Stimulated activated CD4-positive, alpha-beta T cell treated with anti-CD3 and anti-CD28 coated beads, Interleukin-1b, Interleukin-23, amount 100 ng/mL, for 1 hour (primary cell): ENCODE measurements at places on chromosomes 5 and 9.

DNA sequence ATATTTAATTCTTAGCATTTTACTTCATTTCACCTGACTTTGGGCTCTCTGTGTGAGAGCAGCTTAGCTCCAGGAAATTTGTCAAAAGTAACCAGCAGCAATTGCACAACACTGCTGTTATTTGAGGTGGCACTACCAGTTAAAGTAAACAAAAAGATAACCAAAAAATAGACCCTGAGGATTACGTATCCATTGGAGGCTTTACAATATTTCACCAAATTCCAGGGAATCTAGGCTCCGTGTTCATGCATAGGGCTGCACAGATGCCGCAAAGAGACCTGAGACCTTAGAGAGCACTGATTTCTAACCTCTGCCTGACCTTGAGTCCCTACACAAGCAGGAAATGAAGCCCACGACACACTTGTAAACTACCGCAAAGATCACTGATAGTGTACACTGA is 1392.7 kb upstream of the CDH6 start:
- no peak for DNase-seq

- DNase-seq, result no peak
Measured at GRCh38 chr9:114782586-114782985, 23.3 kb downstream of the TNFSF15 start.

DNA sequence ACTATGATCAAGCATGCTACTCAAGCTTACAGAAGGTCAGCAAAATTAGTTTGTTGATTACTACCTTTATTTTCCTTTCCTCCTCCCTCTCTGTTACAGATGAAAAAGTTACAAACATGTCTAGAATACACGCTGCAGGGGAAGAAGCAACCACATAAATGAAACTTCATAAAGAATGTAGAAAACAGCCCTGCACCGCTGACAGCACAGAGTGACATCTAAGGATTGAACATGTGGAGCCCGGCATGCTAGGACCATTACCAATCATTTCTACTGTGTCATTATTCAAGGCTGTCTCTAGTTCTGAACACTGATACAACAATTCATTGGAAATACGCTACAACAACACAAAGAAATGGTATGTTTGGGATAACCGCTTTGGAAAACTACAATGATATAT is 261.1 kb downstream of the MLLT3 start:
- DNase-seq, result no peak

GRCh38 chr5:172071309-172071875 is 65.0 kb upstream of the FBXW11 start:
- no peak for DNase-seq

DNA sequence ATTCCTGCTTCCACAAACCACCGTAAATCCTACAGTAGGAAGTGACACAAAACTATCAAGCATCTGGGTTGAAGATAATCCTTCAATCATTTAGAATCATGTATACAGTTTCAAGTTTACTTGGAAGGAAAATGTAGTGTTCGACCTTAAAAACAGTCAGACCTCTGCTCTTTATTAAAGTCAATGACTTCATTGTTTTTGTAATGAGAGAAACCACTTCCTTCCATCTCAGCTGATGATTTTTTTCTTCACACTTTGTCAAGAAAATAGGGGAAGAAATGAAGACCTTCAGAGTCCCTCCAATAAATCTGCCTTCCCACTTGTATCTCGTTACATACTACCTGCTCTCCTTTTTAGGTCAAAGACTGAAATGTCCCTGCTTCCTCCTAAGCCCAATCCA is 30.1 kb downstream of the TUSC1 start:
- DNase-seq, result no peak

GRCh38 chr9:97666907-97667686 is 30.0 kb downstream of the XPA start:
- DNase-seq, result no peak

DNA sequence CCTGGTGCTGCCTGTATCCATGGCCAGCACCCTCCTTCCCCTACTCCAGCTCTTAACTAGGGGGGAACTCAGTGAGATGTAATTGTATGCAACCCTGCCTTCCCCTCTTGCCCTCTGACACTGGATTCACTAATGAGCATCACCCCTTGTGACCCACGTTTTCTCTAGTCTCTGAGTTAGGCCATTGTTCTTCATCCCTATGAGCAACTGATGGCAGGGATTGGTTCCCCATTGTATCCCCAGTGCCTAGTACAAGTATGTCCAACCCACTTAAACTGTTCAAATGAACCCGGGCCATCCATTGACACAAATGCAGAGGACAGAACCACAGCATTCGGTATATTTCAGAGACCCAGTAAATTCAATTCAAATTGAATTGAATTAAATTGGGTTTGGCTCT is 77.6 kb upstream of the ASTN2 start:
- no peak for DNase-seq

DNA sequence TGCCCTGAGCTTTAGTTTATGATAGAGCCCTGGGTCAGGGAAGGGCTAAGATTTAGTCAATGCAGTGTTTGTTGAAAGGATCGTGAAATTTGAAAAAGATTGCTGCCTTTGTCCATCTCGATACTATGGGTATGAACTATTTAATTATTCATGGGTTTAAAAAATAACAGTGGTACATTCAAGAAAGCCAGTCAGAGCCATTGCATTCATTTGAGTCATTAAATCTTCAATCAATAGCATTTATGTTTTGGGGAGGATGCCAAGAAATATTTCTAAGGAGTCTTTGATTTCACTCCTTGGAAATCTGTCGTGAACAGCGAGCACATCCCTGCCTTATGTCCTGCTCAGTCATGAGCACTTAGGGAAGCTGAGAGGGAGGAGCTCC is 54.4 kb upstream of the LRRTM2 start:
- DNase-seq, result no peak

DNA sequence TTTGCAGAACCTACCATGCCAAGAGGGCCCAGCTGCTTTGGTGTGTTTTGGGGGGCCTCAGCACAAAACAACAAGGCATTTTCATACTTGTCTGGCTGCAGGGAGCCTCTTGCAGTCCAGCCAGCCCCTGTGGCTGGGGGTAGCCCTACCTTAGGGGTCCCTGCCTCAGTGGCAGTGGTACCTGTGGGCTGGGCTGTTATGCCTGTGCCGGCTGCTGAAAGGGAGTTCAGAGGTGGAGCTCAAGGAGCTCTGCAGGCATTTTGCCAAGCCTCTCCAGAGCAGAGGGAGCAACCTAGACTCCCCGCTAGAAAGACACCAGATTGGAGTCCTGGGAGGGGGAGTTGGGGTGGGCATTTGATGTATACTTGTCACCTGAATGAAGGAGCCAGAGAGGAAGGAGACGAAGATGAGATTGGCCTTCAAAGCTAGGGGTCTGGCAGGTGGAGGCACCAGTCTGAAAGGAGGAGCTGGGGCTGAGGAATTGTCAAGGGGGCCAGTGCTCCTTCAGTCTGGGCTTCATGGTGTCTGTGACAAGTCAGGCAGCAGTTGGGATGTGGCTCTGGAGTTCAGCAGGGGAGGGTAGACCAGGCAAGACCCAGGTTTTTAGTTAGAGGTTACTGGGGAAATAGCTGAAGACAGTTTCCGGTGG is 1.5 kb downstream of the SHROOM1 start:
- DNase-seq, result no peak

DNA sequence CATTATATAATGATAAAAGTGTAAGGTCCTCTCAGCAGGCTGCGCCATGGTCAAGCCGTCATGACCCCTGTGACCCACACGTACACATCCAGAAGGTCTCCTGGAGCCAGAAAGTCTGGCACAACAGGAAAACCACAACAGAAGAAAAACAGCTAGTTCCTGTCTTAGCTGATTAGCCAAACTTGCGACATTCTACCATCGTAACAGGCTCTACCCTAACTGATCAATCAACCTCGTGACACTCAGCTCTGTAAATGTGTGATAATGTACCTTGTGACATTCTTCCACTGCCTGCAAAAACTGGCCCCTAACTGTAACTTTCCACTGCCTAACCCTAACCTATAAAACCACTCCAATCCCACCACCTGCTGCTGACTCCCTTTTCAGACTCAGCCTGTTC is 316.4 kb upstream of the TUSC1 start:
- DNase-seq, result no peak

- DNase-seq, result no peak
Measured at GRCh38 chr5:3092211-3092610, 340.7 kb upstream of the IRX2 start.

DNA sequence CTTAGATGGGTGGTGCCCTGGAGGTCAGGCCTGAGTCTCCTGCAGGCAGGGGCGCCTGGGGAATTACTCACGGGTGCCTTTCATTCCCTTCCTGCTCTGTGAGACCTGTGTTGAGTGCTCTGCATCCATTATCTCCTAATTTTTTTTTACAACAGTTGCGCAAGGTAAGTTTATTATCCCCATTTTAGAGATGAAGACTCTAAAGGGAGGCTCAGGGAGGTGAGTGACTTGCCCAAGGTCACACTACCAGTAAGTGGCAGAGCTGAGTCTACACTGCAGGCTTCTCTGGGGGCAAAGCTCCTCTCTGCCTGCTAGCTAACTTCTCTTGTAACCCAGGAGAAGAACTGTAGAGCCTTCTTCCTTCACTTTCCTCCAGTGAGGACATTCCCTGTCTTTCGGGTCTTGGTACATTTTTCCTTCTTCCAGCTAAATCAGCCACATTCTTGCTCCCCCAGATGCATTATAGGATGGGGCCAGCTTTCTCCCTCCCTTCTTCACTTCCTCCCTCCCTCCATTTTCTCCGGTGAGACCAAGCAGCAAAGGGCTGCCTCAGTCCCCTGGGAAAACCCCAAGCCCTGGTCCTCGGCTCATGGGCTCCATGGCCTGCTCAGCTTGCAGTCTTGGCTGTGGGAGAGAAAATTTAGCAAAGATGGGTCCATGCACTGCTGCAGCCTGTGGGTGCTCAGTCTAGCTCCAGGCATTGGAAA is 1.8 kb downstream of the PRR7 start:
- no peak for DNase-seq

DNA sequence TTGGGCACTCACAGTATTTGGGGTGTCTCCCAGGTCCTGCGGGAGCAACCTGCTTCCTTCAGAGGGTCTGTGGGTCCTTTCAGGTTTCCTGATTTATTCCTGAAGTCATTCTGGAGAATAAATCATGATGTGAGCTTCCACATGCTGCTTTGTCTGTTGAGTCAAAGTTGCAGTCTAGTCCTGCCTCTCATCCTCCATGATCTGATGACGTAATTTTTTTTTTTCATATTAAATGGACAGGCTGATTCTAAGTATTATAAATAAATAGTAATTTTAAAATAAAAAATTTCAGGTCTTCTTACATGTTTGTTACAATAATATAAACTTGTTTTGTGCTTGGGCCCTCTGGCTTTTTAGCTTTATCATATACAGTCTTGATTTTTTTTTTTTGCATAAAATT is 26.3 kb upstream of the RIOK2 start:
- no peak for DNase-seq

GRCh38 chr5:79109527-79110492 is 1.8 kb upstream of the BHMT start:
- DNase-seq, result no peak

DNA sequence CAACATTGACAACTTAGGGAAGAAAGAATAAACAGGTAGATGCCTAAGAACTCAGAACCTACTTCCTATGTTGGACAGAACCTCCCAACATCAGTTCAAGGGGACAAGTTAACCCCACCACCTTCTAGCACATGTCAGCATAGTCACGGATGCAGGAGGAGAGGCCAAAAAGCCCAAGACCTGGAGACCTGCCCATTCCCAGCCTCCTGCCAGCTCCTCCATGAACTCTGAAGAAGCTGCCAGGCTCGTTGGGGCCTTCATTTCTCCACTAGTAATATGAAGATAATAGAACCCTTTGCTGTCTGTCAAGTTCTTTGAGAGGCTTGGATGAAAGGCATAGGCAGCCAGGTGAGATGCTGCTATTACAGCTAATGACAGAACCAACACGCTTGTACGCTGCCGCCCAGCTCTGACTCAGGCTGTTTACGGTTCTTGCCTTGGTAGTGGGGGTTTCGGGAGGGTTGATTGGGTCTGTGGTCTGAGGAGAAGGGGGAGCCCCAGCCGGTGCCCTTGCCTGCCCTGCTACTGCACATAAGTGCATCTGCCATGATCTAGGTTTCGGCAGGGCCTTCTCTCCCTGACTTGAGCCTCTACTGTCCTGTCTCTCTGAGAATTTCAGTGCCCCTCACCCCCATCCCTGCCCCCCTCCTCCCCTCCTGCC is 82.2 kb downstream of the NRG2 start:
- DNase-seq, result no peak

DNA sequence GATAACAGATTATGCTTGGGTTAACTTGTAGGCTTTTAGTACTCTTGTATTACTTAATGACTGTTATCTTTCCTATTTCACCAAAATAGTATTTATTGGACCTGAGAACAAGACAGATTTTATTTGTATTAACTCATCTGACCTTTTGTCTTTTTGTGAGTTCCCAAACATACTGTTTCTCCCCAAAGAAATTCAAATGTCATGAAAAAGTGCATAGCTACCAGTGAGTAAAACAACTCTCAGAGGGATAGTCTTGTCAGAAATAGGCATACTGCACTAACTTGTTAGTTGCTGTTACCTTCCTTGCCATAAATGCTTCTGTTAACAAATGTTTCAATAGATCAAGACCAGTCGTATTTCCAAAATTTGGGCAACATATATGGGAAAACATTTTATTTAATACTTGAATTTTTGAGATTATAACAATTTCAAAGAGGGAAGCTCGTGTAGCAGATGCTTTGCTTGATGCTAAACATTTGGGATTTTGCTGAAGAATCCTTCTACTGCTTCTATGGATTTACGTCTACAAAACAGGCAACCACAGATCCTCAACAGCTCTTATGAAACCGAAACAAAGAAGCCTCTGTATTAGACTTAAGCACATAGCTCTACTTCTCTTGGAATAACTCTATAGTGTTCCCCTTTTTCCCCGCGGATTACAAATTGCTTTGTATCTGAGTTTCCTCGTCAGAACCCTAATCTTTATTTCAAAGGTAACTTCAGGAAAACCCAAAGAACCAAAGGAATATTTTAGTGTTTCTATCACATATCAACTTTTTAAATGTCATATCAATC is 248.8 kb downstream of the MCTP1 start:
- DNase-seq, result no peak

DNA sequence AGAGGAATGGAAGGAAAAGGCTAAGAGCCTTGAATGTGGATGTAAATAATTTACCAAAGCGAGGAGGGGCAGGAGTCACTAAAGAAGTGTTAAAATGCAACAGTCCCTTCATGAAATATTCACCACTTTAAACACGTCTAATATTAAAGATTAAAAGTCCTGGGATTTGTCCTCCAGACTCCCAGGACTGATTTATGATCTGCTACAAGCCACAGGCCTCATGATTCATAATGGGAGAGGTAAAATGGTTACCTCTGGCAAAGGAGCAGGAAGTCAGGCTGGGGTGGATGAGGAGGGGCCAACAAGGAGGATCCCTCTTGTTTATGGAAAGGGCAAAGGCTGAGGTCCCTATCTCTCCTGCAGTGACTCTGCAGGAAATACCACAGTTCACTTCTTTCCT is 292.4 kb downstream of the TRIM32 start:
- no peak for DNase-seq

- no peak for DNase-seq
Measured at GRCh38 chr9:117073071-117073470, 341.8 kb downstream of the ASTN2 start.

- no peak for DNase-seq
Measured at GRCh38 chr9:84950879-84951811, 281.6 kb downstream of the NTRK2 start.
